Pons (tissue), 1 donor: ENCODE measurements at places on chromosomes 5 and 9.

- DNase-seq, result no peak
Observed at GRCh38 chr5:178533136-178533535, 57.1 kb downstream of the COL23A1 start.

DNA sequence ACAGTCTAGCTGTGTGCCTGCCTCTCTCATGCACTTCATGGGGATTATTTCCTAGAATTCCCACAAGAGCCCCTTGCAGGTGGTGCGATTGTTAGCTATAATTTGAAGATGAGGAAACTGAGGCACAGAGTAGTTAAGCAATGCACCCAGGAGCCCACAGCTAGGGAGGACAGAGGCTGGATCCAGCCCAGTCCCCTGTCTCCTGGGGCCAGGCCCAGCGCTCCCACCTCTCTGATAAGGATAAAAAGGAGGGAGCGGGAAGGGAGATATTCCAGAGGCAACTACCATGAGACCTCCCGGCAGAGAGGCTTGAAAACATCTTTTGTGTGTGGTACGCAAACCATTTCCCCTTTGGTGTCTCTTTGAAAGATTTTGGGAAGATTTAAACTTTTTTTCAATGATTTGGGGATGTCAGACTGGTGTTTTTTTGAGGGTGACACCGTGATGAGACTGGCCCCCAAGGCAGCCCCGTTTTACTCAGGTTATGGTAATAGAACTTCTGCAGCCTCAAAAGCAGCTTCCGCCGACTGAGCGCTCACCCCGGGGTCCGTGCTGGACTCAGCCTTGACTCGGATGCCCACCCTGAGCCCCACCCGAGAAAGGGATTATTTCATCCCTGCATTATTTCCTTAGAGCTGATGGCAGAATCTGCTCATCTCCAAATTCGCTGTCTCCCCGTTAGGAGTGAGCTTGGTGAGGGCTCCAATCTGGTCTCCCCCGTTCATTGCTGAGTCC is 144.7 kb upstream of the IER5L start:
- no peak for DNase-seq

DNA sequence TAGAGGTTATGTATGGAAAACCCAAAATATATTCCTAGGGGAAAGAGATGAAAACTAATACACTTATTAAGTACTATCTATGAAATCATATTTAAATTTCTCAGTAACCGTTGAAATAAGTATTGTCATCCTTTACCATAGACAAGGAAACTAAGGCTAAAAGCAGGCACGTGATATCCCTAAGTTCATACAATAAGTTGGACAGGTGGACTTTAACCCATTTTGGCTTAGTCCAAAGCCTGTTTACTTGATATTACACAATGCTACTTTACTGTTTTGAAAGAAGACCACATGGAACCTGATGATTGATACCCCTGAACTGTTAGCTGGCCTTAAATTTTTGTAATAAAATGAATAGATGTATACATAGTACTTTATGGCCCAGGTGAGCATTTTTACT is 3.5 kb downstream of the NFX1 start:
- DNase-seq, result no peak

- no peak for DNase-seq
Observed at GRCh38 chr5:4080370-4080769, 484.7 kb downstream of the IRX1 start.

GRCh38 chr9:911005-911404 is 65.5 kb upstream of the DMRT3 start:
- DNase-seq, result no peak

GRCh38 chr5:134383980-134384697 is 12.8 kb downstream of the UBE2B start:
- no peak for DNase-seq

- no peak for DNase-seq
Observed at GRCh38 chr5:150615141-150615699, 25.2 kb upstream of the SYNPO start.

GRCh38 chr5:137332296-137332695 is 166.8 kb downstream of the SPOCK1 start:
- DNase-seq, result no peak

- DNase-seq, result peak; percentile 61
Observed at GRCh38 chr9:100474924-100475276, 2.0 kb downstream of the TMEFF1 start.

DNA sequence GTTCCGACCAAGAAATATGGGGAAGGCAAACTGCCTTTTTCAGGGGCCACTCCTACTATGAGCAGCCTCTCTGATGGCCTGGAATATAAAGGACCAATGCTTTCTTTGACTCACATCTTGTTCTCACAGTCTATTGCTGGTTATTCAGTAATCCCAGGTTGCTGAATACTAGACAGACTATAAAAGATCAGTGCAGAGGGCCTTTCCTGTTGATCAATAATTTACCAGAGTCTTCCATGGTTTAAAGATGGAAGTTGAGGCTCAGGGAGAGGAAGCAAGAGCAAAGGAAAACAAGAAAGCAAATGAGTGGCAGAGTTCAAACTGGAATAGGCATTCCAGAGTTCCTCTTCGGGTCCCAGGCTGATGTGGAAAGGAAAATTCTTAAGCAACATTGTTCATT is 62.9 kb downstream of the FBXO38 start:
- no peak for DNase-seq

DNA sequence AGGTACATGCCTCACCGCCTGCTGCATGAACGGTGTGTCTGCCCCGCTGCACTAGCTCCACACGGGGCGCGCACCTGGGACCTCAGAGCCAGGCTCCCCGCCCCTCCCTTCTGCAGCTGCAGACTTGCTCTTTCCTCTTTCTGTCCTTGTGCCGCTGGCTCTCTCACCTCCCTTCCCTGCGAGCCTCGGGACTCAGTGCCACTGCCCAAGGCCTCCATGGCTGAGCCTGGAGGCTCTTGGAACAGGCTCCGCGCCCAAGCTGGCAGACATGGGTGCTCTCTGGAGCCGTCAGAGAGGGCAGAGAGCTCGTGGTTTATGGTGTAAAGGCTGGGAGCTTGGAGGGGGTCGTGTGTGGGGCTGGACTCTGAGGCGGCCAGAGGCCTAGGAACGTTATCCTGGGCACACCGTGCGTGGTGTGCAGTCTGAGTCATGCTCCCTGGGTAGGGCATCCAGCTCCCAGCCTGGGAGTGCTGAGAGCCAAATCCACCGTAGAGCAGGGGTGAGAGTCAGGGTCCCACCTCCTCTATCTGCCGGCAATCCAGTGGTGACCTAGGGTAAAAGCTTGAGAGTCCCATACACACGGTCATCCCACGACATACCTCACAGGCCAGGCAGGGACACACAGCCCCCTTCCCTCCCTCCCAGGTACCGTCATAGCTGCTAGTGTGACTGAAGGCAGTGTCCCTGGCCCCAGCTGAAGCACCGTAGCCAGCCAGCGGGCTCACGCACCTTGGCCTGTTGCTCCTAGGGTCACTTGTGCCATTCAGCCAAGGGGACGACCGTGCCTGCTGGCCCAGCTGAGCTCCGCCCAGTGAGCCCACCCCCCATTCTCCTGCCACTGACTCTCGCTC is 22.4 kb downstream of the GOLGA2 start:
- no peak for DNase-seq

GRCh38 chr9:78577156-78577906 is 280.4 kb downstream of the PSAT1 start:
- DNase-seq, result no peak

GRCh38 chr9:33697171-33697570 is 98.2 kb upstream of the PRSS3 start:
- no peak for DNase-seq

GRCh38 chr5:1961304-1961946 is 78.7 kb upstream of the IRX4 start:
- no peak for DNase-seq

GRCh38 chr5:99037668-99038067 is 108.9 kb upstream of the CHD1 start:
- no peak for DNase-seq

DNA sequence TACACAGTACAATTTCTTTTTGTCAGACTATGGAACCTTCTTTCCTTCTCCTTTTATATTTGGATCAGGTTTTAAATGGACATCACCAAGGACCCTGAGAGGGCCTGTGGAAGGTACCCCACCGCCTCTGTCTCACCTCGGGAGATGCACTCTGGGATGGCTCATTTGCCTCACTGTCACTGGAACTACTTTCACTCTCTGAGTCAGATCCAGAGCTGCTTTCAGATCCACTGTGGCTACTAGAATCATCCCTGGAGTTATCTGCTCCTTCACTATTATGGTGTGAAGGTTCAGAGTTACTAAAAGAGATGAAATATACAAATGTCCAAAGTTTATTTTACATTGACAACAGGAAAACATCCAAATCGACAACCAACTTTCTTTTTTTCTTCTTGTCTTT is 24.6 kb downstream of the LEAP2 start:
- DNase-seq, result no peak

DNA sequence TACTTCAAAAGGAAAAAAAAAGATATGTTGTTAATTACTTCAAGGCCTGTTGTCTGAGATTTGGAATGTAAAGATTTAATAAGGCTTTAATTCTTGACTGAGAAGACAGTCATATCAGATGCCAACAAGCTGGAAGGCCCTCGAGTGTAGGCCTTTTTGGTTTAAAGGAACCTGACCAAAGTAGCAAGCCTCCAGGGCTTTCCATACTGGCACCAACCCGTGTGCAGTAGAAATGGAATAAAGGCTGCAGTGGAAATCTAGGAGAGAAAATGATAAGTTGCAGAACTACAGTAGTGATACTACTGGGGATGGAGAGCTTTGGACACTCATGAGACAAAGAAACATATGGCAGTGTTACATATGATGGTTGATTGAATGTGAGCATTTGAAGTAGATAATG is 358.0 kb downstream of the TAF11L14 start:
- no peak for DNase-seq

DNA sequence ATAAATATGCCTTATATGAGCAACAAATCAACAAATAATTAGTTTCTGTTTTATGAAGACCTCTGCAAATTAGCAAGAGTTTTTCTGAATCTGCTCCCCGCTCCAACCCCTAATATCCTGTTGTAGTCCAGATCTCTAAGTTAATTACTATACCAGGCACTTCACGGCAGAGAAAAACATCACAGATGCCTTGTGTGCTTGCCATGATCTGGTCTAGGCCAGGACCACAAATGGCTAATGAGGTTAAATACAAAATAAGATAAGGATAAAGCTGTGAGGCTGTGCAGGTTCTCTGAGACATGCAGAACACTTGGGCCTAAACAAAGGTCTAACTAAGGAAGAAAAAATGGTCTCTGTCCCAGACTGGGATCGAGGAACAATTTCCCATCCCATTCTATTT is 150.8 kb downstream of the SLIT3 start:
- no peak for DNase-seq

- DNase-seq, result no peak
Observed at GRCh38 chr9:71765693-71766092, 2.6 kb downstream of the CEMIP2 start.

GRCh38 chr5:159456722-159457465 is 126.6 kb upstream of the IL12B start:
- no peak for DNase-seq

DNA sequence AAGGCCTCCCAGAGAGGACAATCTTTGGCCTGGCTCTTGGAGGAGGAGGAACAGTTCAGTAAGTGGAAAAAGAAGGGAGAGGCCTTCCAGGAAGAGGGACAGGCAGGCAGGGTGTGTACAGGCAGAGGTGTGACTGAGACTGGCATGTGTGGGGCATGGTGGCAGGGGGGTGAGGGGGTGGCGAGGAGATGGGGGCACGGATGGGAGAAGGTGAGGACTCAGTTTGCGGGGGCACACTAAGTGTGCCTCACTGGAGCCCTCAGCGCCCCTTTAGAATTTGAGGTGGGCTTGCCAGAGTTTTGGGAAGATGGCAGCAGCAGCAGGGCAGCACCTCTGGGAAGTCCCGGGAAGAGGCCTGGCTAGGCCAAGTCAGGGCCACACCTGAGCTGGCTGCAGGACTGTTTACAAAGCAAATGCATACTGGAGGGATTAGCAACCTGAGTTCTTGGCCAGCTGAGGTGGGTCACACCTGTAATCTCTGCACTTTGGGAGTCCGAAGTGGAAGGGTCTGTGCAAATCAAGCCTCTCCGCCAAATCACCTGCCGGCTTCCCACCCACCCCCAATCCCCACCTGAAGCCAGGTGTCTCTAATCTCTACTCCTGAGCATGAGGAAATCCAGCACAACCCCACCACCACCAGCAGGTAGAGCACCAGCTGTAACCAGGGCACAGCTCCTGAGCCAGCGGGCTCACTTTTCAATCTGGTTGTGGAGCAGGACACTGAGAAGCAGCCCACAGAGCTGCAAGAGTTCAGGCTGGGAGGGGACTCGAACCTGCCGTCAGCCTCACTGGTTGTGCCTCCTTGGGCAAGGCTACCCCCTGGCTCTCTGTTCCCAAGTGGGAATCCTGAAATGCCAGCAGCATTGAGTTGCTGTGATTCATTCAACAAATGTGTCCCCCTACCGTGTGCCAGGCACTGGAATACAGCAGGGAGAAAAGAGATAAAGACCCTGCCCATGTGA is 10.2 kb upstream of the GABRP start:
- DNase-seq, result no peak

DNA sequence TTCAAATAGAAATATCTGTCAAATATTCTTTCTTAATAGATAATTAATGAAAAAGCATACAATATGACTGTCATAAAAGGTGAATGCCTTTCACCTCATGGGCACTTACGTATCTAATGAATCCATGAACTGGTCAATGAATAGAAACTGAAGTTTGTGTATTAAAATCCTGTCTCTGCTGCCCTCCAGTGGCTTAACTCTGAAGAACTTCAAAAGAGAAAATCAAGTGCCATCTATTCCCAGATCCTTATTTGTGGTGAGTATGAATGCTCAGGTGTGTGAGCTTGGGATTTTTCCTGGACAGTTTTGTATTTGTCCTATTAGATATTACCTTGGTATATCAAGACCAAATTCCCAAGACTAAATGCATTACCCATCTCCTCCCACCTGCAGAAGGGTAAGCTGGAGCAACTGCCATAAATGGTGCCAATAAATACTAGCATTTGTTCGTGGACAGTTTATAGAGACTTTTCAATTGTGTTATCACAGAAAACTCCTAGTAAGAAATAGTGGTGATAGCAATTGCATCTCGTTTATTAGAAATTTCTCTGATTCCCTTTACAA is 44.0 kb upstream of the SVEP1 start:
- peak; percentile 88 for DNase-seq

DNA sequence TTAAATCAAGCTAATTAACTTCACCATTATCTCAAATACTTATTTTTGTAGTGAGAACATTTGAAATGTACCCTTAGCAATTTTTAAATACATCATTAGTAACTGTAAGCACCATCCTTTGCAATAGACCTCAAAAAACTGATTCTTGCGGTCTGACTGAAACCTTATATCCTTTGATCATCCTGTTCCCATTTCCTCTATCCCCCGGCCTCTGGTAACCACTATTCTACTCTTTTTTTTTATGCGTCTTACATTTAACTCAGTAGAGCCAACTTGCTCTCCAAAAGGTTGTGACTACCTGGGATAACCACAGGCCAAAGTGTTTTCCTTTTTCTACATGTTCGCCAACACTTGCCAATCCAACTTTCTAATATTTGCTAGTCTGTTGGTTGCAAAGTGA is 106.1 kb downstream of the IRX1 start:
- DNase-seq, result no peak

DNA sequence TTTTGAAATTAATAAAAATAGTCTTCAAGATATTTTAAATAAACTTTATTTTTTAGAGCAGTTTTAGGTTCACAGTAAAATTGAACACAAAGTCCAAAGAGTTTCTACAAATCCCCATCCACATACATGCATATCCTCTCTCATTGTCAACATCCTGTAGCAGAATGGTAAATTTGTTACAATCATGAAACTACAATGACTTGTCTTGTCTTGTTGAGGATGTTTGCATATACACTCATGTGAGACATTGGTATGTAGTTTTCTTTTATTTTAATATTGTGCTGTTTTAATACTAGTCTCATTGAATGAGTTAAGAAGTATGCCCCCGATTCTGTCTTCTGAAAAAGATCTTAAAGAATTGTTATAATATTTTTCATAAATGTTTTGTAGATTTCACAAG is 447.0 kb upstream of the EDIL3 start:
- DNase-seq, result no peak
